ENCODE measurements at places on chromosomes 6 and 20.

DNA sequence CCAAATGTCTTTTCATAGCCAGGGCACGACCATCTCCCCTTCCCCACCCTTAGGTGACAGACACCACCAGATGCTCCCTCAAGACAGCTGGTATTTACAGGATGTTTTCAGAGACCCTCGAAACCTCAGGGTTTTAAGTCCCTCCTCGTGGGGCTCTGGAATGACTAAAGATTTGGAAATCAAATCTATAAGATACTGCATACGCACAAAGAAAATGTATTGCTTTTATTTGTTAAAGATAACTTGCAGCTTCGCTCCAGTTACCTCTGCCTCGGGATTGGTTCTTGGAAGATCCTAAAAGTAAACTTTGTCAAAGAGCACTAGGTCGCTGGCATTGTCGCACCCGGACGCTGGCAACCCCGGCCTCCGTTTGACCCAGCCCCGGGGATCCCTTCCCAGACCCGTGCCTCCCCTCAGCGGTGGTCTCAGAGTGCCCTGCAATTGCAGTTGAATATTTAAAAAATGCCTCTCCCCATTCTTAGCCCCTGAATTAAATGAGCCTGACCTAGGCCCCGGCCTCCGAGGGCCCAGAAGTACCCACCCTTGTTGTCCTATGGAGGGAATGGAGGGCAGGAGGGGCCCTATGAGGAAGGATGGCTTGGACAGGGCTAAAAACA is 7.1 kb downstream of the PAX1 start:
- DNase-seq: no peak

DNA sequence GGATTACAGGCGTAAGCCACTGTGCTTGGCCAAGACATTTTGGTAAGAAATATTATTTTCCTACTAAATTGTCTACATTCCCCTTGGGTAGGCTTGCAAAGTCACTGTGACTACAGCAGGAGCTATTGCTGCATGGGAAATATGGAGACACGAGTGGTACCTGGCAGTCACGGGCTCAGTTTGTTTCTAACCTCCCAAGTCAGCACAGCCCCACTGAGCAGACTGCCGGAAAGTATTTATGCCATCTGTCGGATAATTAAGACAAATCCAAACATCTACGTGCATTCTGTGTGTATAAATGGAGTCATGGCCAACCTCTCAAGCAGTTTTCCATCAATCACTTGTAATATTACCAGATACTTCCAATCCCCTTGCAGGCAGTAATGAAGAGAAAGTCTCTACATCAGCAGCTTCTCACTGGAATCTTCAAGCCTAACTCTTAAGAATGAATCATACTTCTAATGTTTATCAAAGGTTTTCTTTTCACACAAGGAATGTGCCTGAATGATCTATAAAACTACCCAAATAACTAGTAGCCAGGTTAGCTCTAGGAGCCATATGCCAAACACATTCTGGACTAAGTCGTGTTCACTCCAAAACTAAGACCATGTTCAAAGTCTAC is 20.1 kb downstream of the PSMB1 start:
- DNase-seq: no peak

GRCh38 chr6:2529211-2529719 is 221.5 kb downstream of the MYLK4 start:
- DNase-seq: no peak

- DNase-seq: no peak
Observed at GRCh38 chr6:38599261-38599660, 40.5 kb downstream of the BTBD9 start.

DNA sequence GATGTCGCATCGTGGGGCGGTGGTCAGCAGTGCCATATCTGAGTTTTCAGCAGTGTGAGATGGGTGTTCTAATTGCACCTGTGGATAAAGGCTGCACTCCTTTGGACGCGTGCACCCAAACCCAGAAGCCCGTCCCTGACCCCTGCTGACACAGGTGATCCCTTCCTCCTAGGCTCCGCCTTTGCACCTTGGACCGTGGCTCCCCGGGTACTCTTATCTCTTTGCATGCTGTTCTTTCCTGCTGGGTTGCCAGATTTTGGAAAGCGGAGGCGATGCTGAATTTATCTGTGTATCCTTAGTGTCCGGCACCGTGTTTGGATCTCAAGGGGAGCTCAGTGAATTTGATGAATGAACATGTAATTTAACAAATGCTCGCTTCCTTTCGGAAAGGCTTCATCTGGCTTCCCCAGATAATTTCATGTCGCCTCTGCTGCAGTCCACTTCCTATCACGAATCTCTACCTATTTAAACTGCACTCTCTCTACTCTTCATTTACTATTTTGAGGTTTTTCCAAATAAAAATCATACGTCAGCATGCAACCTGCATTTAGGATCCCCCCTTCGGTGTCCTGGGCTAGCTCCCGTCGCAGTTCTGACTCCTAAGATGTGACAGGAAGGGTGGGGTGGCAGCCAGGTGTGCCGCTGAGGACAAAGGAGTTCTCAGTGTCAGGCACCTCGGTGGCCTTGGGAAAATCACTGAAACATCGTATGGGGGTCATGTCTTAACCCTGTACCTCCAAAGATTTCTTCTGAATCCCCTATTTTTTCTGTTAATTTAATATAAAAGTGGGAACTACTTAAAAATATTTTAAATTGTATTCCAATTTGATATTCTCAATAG is 753 bp upstream of the PERP start:
- no peak for DNase-seq

- no peak for DNase-seq
Observed at GRCh38 chr6:34145161-34146020, 496 bp downstream of the GRM4 start.

DNA sequence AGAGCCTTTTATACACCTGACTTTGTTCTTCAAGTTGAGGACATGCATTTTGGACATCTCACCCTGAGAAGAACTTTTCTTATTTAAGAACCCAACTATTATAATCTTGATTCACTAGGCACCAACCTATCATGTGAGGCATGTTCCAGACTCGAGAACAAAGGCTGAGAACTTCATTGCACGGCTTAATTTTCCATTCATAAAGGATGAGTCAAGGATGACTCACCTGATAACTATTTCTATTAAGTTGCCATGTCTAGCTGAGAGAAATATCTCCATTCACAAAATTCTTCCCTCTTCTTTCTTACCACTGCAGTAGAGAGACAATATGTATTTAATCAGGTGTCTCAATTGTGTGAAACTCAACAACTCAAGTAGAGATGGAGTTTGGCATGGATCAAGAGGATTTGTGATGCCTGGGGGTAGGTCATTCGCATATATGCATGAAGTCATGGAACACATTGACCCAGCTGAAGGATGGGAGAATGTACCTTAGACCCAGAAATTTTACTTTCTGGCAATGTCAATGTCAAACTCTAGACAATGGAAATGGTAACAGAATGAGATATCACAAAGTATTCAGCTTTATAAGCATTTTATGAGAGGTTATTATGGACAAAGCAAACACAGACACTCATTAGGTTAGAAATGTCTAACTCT is 208.7 kb upstream of the PRND start:
- no peak for DNase-seq

DNA sequence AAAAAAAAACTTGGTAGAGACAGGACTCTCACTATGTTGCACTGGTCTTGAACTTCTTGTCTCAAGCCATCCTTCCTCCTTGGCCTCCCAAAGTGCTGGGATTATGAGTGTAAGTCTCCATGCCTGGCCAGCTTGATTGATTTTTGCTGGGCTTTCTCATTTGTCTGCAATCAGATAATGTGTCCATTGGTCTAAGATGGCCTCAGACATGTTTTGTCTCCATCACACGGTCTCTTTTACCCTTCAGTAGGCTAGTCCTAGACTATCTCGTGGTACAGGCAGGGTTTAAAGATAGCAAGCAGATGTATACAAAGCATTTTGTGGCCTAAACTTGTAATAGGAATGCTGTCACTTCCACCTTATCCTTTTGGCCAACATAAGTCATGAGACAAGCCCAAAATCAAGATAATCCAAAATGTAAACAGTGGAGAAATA is 289.1 kb downstream of the TFAP2B start:
- DNase-seq: no peak

GRCh38 chr6:56699066-56699654 is 56.5 kb upstream of the DST start:
- no peak for DNase-seq

DNA sequence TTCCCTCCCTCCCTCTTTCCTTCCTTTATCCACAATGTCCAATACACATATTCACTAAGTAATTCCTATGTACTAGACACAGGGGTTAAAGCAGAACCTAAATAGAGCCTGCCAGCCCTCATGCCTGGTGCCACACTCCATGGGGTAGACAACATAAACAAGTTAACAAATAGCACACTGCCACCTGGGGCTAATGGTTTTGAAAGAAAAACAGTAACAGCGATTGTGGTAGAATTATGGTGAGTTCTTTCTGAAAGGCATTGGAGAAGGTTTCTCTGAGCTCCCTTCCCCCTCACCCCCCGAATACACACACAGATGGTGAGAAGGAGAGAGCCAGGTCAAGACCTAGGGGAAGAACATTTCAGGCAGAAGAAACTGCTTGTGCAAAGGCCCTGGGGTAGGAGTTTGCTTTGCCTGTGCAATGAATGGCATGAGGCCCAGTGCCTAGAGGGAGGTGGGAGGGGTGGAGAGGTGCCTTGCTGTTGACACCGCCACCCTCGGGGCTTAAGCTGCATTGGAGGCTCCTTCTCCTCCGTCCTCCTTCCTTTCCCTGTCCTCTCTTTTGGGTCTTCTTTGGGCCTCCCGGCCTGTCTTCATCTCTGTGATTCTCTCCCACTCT is 502.4 kb upstream of the SULF2 start:
- DNase-seq: no peak

DNA sequence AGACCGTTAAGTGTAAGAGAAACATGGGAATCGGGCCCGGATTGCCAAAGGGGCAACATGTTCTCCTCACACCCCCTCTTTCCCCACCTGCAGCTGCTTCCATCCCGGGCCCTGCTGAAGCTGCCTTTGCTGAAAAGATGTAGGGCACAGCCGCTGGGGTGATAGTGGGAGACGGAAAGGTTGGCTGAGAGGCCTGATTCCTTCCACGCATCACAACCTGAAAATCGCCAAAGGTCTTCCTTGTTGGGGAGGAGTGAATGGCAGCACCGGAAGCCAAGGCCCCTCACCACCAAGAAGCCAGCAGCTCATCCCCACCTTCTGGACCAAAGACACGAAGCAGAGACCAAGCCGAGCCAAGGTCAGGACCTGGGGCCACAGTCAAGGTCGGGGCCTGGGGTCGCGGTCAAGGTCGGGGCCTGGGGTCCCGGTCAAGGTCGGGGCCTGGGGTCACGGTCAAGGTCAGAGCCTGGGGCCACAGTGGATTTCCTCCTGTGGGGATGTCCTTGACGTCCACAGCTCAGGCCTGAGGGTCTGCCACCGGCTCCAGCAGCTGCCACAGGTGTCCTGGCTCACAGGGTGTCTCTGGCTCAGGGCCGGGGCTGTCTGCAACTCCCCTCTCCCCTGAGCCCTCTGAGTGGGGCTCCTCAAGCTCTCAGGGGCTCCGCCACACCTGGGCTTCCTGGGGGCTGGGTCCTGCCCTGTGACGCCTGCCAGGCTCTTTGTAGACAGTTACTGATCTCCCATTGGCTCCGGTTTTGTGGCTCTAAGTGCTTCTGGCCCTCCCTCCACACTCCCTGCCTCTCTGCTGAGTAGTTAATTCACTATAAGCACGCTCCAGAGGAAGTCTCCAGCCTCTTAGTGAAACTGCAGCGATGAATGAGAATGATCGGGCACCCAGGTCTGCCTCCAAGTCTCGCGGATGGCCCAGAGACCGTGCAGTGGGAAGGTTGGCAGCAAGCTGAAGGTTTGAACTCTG is 5.5 kb upstream of the CHRNA4 start:
- DNase-seq: no peak

- DNase-seq: no peak
Observed at GRCh38 chr6:22774129-22774528, 204.8 kb downstream of the HDGFL1 start.

GRCh38 chr6:36605560-36606391 is 11.6 kb downstream of the SRSF3 start:
- no peak for DNase-seq

DNA sequence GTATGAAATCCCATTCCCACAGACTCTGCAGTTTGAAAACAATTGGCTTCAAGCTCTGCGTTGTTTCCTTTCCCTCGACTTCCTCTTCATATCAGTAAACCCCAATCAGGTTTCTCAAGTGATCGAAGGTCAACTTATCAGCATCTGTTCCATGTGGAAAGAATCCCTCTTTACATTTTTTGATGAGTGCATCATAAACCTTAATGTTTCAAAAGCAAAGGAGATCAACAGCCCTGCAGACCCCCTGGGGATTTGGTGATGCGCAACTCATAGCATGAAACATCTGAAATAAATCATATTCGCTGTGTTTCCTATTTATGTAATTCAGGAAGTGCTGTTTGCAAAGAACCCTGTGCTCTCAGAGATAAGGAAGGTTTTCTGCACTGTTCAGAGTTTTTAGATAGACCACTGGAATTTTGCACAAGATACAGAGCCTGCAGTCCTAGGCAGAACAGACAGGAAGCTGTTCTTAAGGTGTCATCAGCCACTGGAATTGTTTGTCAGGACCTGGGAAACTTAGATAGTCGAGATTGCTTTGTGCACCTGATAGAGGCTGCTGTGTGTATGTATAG is 216.0 kb downstream of the HIVEP2 start:
- DNase-seq: no peak

GRCh38 chr6:35508542-35508941 is 4.2 kb downstream of the TULP1 start:
- DNase-seq: no peak

DNA sequence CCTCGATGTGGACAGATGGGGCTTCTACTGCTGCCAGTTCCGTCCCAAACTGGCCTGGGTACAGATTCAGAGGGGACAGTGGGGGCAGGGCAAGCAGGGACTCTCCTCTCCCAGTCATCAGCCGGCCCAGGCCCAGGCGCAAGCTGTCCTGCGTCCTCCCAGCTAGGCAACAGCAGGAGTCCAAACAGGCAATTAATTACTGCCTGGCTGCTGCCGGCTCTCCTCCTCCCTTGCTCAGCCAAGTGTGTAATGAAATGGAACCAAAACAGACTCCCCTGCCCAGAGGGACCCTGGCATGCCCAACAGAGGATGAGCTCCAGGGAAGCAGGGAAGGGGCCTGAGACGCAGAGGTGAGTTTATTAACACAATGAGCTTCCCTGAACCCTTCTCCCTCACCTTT is 17.8 kb upstream of the SLC32A1 start:
- DNase-seq: no peak

DNA sequence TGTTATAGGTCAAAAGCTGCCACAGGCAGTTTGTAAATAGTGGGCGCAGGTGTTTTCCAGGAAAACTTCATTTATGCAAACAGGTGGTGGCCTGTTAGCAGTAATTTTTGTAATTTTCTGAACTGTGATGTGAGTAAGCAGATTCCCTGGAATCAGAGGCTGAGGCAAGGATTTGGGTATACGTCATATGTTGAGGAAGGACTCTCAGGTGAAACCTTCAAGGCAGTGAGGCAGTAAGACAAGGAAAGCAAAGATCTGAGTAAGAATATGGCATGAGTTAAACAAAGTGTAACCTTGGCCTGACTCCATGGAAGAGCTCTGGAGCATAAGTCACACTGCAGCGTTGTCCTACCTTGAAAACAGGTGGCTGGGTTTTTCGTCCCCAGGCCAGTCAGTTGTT is 291.1 kb upstream of the BTBD3 start:
- no peak for DNase-seq

- DNase-seq: no peak
Observed at GRCh38 chr6:129792049-129792448, 69.1 kb downstream of the TMEM244 start.

All from stimulated activated CD8-positive, alpha-beta memory T cell treated with anti-CD3 and anti-CD28 coated beads, Interleukin-12 subunit alpha, Interleukin-12 subunit beta, amount 100 ng/mL, for 1 hour (primary cell).